HL-60 (cell line): ENCODE measurements at places on chromosomes 2 and 18.
A peak's percentile ranks its signal among the peaks of the same experiment; 100 is the strongest.

DNA sequence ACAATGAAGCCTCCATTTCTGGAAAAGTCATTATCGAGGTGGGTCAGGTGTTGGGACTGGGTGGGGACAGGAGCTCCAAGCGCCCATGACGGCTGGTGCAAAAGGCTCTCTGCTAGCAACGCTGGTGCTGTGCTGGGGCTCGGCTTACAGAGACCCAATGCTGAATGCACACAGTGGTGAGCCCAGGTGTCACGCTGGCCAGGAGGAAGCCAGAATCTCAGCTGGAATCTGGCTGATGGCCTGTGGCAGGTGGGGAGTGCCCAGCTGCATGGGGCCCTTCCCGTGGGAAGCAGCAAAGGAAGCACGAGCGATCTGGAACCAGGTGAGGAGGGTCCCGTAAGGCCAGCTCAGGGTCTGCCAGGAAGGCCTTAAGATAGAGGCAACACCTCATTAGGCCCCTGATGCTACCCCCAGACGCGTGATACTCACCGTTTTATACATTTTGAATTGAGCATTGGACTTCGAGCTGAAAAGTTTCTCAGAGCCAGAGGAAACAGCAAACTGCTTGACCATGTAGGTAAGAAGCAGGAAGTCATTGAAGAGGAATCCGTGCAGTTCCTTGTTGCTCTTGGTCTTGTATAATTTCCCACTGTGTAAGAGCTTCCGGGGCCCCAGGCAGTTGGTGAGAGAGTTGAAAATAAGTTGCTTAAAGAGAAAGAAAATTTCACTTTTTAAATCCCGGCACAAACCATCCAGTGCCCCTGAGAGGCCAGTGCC lies 34.7 kb downstream of the FAM228A start:
- DNase-seq: peak; percentile 28

- DNase-seq: no peak
These were observed 420.2 kb downstream of the SUCLG1 start for GRCh38 chr2:84038866-84039265.

DNA sequence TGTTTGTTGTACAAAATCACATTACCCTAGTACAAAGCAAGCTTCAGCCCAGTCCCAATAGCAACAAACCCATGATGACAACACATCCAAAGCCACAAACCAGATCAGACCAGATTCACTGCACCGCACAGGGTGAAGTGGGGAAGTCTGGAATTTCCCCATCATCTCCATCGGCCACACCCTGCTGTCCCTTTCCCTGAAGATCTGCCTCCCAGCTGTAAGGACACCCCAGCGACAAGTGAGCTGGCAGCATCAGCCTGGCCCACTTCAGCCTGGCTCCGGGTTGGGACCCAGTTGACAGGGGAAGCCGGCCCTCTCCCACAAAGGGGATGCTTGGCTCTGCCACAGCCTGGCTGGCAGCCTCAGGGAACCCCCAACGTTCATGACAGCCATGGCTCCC lies 207.6 kb downstream of the MGAT5 start:
- no peak for DNase-seq

DNA sequence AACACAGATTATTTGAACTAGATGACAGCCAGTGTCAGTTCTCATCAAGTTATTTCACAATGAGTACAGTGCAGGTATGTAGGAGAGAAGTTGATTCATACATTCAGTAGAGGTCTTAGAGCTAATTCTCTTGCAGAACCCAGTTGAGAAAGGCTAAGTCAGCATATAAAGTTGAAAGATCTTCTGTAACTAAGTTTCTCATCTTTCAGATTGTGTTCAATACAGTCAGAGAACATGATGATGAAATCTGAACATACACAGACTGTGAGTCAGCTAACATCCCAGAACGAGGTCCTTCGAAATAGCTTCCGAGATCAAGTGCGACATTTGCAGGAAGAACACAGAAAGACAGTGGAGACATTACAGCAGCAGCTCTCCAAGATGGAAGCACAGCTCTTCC lies 41.9 kb upstream of the LIMS1 start:
- DNase-seq: no peak

- DNase-seq: no peak
These were observed 4.8 kb downstream of the OTX1 start for GRCh38 chr2:63055226-63056106.

- no peak for DNase-seq
These were observed 224.4 kb upstream of the APCDD1 start for GRCh38 chr18:10230072-10230471.

- no peak for DNase-seq
These were observed 257.0 kb upstream of the GYPC start for GRCh38 chr2:126399001-126399400.

GRCh38 chr18:76995896-76996295 lies 136.7 kb downstream of the MBP start:
- DNase-seq: no peak

- DNase-seq: no peak
These were observed 195.4 kb upstream of the HDAC4 start for GRCh38 chr2:239596253-239596652.

DNA sequence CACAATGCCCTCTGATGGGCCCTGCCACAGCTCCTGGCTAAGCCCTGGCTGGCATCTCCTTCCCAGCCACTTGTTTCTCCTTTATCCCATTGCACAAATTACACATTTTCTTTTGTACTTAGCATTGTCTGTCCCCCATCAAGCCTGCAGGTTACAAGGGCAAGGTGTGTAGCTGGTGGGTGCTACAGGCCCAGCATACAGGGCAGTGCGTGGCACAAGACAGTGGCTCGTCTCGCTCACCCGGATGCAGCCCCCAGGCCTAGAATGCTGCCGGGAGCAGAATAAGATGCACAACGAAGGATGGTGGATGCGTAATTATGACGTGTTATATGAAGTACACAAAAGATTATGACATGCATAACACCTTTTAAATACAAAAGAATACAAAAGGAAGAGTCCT lies 87.6 kb downstream of the EIPR1 start:
- DNase-seq: no peak

- DNase-seq: no peak
These were observed 64.9 kb upstream of the PSMD14 start for GRCh38 chr2:161243312-161243711.

- DNase-seq: no peak
These were observed 2.4 kb downstream of the PIEZO2 start for GRCh38 chr18:11146947-11147345.

DNA sequence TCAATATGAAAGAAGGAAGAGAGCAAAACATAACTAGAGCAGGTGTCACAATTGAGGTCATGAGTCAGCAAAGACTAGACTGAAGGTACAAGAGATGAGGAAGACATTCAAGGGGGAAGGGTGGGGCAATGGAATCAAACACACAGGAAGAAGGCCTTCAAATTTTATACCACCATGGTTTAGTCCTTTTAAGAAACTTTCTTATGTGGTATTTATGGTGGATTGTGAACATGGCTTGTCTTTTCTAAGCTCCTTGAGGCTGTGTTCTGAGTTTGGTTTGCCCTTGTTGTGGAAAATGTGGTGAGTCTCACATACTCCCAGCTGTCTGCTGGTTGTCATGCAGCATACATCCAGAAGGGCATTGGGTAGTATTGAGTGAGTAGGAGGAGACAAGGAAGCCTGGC lies 62.1 kb downstream of the NABP1 start:
- peak; percentile 60 for DNase-seq

DNA sequence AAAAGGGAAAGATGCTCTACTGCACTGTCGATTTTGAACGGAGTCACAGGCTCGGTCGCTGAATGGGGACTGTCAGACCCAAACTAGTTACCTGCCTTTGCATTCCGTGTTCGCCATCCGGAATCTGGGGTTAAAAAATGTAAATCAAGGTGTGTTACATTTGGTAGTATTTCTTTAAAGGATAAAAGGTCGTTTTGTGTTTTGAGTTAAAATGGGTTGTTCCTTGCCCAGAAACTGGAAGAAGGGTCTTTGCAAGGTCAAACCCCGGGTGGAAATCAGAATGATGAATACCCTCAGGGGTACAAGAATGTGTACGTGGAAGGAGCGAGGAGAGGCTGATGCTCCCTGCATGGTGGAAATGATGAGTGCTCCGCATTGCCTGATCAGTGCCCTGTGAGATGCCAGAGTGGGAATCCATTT lies 1.0 kb downstream of the VSNL1 start:
- no peak for DNase-seq

- no peak for DNase-seq
These were observed 47.5 kb downstream of the PTPN2 start for GRCh38 chr18:12836551-12836950.

DNA sequence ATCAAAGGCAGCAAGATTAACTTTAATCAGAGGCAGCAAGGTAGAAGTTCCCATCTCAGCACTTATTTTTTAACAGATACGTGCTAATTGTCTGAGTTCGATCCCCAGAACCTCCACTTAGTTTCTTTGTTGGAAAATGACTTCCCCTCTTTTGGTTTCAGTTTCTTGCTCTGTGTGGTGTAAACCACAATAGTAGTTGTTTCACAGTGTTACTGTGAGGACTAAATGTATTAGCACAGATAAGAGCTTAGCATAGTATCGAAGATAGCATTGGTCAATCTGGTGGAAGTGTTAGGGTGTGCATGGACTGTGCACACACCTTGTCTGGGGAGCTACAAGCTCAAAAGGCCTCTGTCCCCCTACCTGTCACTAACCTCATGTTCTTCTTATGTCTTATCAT lies 988.3 kb upstream of the GYPC start:
- no peak for DNase-seq

- DNase-seq: no peak
These were observed 24.9 kb downstream of the PECR start for GRCh38 chr2:216056739-216057138.

DNA sequence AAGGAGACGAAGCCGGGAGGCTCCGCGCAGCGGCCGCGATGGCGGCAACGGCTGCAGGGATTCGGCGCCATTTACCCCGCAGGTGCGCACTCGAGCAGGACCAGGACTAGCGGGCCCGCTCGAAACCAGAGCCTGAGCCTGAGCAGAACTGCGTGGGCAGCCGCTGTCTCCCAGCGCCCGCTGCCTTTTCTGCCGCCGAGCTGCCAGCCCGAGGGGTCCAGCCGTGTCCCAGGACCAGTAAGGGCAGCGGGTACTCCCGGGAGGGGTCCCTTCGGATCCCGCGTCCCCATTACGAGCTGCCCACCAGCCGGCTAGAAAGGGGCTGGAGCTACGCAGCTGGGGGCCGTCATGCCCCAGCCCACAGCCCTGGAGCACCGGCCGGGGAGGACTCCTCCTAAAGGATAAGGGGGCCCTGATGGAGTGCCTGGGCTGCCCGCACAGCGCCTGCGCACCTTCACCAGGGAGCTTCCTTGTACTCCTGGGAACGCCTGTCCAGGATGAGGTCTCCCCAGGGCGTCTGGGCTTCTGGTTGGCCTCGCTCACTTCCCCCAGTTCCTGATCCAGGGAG lies 9.9 kb downstream of the ALPP start:
- DNase-seq: no peak

DNA sequence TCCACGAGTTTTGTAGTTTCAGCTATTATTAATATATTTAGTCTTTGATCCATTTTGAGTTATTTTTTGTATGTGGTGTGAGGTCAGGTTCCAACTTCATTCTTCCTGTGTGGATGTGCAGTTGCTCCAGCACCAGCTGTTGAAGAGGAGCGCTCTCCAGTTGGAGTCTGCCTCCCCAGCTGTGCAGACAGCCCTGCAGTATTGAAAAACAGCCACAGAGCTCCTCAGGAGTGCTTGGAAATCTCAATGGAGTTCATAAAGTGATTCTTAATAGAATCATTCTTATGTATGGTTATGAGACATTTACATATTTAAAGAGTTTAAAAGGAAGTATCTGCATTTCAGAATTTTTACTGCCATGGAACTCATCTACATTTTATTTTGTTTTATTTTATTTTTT lies 17.3 kb downstream of the DGKD start:
- no peak for DNase-seq

GRCh38 chr2:217735899-217736298 lies 266.9 kb downstream of the TNS1 start:
- no peak for DNase-seq

DNA sequence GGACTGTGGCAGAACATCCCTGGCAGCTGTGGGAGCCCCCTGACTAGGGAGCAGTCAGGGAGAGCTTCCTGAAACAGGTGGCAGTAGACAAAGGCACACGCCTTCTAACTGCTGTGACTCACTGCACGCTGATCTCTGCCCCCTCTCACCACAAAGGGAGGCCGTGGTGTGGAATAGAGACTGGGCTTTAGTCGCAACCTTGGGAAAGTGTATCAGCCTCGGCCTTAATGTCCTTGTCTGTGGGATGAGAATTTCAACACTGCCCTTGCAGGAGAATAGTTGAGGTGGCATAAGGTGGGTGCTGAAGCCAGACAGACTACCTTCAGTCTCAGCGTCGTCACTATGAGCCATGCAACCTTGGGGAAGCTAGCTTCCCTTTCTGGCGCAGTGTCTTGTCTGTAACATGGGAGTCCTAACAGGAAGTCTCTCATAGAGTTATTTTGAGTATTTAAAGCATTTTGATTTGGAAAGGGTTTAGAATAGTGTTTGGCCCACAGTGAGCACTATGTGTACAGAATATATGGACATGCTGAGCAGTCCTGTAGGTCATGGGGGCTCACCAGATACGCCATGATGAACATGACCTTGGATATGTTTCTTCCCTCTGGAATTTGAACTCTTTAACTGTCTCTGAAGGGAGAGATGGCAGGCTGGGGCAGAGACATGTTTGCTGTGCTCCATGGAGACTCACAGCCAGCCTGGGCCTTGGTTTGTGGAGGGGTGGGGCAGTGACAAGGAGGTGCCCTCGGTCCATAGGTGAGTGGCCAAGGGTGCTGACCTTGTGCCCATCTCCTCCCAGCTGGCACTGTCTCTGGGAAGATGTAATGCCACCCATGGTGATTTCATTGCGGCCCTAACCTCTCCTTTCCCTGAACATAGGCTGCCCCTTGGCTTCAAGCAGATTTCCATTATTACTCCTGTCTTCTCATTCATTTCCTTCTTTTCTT lies 29.5 kb upstream of the SMAD7 start:
- DNase-seq: peak; percentile 90

DNA sequence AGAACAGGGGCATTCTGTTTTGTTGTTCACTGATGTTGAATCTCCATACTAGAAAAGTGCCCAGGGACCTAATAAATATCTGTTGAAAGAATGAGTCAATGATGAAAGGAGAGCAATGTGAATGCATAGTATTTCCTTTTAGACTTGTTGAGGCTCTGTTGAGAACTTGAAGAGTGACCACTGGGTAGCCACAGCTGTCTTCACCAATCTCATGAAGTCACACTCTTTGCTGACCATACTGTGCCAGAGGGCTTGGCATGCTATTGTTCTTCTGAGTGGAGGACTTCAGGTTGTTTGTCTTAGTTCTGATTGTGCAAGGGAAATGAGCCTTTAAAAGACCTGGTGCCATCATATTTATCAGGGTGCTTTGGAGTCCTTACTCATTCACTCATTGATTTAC lies 41.6 kb upstream of the NT5C1B start:
- DNase-seq: no peak

DNA sequence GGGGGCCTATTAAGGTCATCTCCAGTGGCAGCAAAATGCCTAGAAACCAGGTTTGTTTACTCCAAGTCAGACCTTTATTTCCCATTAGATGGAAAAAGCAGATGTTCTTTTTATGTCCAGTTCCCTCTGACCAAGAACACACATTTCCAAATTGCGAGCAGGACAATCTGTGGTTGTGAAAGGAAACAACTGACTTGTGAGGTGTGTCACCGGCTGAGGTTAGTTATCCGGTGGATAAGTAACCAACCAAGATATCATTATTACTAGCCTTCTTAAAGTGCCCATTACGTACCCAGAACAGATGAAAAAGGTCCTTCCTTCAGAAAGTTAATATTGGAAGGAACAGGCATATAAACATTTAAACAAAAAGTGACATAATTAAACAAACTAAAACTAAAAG lies 112.9 kb downstream of the THADA start:
- no peak for DNase-seq
